Stimulated activated CD4-positive, alpha-beta T cell treated with anti-CD3 and anti-CD28 coated beads, Interleukin-12 subunit alpha, Interleukin-12 subunit beta, amount 100 ng/mL, for 24 hours (primary cell): ENCODE measurements at places on chromosomes 16 and 17.

- no peak for DNase-seq
These were observed 19.5 kb downstream of the LRRC75A start for GRCh38 chr17:16472539-16472938.

GRCh38 chr17:5100832-5101231 is 10.8 kb downstream of the ZNF232 start:
- DNase-seq = no peak

DNA sequence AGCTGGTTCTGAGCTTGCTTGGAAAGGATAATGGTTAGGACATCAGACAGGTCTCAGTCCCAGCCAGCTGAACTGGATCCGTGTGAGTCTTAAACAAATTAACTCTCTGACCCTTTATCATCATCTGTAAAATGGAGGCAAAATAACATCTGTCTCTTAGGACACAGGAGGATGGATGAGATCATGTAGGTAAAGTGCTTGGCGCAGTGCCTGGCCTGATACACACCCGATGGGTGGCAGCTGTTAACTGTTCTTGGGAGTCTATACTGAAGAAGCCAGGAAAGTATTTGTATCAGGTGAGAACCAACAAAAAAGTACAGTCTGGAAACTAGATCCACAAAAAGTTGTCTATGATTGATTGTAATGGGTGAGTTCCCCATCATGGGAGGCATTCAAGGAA is 188.6 kb downstream of the C16orf78 start:
- DNase-seq = no peak

- DNase-seq = no peak
These were observed 277.6 kb downstream of the CBLN1 start for GRCh38 chr16:49003992-49004391.

DNA sequence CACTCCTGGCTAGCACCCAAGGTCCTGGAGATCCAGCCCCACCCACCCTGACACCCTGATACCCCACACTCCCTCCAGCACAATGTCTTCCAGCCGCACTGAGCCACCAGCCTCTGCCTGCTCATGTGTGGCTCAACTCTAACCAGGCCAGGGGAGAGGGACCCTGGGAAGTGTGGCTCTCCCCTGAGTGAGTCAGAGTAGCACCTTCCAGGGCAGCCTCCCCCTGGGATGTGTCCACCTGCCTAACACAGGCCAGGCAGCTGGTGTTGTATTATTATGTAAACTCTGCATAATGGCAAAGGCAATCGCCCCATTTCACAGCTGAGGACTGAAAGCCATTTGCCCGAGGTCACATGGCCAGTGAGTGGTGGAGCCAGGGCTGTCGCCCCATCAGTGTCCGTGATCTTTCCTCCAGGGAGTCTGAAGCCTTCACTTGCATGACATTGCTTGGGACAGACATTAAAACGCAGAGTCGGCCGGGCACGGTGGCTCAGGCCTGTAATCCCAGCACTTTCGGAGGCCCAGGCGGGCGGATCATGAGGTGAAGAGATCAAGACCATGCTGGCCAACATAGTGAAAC is 84.2 kb upstream of the FOXF1 start:
- DNase-seq = no peak

GRCh38 chr16:27721531-27722181 is 171.7 kb downstream of the KATNIP start:
- DNase-seq = no peak

DNA sequence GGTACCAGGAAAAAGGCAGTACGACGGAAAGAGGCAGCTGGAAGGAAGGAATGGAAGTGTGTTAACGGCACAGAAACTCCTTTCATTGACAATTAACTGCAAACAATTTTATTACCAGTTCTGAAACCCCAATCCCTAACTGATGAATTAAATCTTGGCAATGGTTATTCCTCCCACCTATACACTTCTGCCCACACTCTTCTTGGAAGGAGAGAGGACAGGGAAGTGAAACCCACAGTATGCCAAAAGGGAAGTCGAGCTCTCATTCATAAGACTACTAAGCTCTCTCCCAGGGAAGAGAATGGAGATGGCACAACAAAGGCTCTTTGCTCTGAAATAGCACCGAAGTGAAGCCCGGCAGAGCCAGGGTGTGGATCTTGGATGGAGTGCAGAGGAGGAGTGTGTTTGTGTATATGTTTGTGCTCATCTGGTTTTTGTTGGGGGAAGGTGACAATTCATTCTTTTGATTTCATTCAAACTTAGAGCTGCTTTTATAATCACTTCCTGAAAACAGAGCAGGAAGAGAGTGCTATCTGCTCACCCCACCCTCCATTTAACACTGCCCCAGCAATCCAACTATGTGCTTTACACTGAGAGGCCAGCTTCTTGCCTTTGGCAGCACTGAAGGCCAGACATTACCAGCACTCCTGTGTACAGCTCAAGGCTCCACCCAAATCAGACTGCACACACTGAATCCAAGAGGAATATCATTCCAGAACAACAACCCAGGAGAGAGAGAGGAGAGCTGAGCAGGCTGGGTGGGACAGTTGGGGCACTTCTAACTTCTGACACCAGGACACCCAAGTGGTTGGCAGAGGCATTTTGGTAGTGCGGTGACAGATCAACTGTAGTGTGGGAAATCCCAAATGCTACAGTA is 68.7 kb downstream of the HIC1 start:
- DNase-seq = no peak

- DNase-seq = no peak
These were observed 471.3 kb upstream of the GOT2 start for GRCh38 chr16:59205403-59205802.

- no peak for DNase-seq
These were observed 103.6 kb upstream of the TBX2 start for GRCh38 chr17:61296058-61296457.

- DNase-seq = no peak
These were observed 43.2 kb upstream of the ZFHX3 start for GRCh38 chr16:73091174-73091573.
